ENCODE measurements at places on chromosomes 12 and 14.

DNA sequence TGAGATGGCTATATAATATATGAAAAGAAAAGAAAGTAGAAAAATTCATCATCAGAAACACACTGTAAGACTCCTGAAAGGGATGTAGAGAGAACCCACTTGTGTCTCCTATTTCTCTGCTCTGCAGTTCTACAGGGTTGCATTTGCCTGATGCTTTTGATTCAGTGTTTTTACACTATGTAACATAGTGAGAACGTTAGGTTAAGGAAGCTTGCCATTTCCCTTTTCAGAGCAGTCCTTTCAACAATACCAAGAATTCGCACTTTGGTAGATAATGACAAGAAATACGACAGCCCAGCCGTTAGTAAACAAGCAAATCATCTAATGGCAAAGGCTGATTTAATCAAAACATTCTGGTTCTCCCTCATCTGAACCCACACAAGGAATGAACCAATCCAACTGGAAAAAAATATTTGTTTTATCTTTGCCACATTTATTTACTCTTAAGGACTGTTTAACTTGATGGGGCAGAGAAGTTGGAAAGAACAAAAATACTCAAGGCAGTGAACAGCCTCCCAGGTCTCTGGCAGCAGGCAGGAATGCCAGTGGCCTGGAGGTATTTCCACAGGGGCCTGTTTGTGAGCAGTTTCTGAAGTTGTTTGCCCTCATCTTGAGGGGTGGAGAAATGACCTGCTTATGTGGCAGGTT is 30.8 kb upstream of the SOCS2 start:
- no peak for DNase-seq

DNA sequence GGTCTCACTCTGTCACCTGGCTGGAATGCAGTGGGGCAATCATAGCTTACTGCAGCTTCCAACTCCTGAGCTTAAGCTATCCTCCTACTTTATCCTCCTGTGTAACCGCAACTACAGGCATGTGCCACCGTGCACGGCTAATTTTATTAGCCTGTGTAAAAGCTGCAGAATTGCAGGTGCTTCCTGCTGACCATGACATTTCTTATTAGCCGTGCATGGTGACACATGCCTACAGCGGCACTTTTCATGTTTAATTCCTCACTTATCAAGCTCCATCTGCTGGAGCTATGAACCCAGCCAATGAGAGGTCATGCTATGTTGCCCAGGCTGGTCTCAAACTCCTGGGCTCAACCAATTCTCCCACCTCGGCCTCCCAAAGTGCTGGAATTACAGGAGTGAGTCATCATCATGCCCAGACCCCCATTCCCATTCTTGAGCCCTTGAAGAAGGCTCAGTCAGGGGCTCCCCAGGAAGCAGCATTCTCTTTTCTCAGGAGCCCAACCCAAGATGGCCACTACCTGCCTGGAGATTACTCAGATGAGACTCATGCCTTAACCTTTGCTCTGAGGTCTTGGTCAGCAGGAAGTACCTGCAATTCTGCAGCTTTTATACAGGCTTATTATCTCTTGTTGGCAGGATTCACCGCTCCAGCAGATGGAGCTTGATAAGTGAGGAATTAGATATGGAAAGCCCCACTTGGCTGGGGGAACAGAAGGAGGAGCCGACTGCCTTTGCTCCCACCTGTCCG is 503.2 kb downstream of the MED13L start:
- DNase-seq = no peak

DNA sequence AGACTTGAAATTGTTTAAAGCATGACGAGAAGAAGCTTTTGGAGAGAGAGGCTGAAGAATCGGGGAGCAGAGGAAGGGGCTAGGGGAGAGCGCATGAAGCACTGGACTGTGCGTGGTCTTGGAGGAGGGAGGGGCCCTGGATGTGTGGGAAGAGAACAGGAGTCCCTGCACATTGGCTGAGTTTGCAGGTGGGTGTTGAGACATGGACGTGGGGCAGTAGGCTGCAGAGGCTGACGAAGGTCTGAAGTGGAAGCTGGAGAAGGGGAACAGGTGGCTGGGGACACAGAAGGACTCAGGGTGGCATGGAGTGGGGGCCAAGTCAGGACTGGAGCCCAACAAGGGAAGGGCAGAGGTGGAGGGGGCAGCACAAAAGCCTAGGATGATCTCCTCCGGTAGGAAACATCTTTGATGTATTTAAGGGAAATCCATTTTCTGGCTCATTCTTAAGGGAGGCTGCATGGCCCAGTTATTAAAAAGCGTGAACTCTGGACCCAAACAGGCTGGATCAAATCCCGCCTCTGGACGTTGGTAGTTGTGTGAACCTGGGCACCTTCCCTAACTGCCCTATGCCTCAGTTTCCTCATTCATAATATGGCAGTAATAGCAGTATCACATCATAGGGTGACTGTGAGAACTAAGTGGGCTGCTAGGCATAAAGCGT is 29.0 kb downstream of the ADGRD1 start:
- DNase-seq = no peak

GRCh38 chr14:60206837-60207533 is 41.8 kb upstream of the DHRS7 start:
- DNase-seq = no peak

DNA sequence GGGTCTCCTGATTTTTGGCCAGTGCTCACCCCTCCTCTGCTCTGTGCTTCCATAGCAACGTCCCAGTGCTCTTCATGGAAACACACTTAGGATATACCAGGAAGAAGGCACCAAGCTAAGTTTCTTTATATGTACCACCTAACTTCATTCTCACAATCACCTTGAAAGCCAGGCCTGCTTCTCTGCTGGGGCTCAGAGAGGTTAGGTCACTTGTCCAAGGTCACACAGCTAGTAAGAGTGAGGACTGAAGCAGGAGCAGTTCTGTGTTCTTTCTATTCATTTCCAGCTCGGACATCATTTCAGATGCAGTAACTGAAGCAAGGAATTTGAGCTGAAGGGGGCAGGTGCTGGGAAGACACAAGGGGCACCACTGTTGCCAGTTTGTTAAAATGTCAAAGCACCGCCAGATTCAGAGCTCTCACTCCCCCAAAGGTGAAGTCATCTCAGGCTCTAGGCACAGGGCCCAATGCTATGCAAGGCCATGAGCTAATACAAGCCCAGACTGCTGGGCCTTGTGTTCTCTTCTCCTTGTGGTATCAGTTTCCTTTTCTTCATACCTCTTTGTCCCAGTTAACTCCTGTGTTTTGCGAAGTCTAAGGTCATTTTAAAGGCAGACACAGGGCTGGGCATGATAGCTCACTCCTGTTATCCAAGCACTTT is 19.7 kb upstream of the YY1 start:
- no peak for DNase-seq

- DNase-seq = peak; percentile 32
Observed at GRCh38 chr12:106841510-106842302, 67.2 kb downstream of the RIC8B start.

GRCh38 chr12:110079477-110080400 is 31.4 kb upstream of the C12orf76 start:
- no peak for DNase-seq

DNA sequence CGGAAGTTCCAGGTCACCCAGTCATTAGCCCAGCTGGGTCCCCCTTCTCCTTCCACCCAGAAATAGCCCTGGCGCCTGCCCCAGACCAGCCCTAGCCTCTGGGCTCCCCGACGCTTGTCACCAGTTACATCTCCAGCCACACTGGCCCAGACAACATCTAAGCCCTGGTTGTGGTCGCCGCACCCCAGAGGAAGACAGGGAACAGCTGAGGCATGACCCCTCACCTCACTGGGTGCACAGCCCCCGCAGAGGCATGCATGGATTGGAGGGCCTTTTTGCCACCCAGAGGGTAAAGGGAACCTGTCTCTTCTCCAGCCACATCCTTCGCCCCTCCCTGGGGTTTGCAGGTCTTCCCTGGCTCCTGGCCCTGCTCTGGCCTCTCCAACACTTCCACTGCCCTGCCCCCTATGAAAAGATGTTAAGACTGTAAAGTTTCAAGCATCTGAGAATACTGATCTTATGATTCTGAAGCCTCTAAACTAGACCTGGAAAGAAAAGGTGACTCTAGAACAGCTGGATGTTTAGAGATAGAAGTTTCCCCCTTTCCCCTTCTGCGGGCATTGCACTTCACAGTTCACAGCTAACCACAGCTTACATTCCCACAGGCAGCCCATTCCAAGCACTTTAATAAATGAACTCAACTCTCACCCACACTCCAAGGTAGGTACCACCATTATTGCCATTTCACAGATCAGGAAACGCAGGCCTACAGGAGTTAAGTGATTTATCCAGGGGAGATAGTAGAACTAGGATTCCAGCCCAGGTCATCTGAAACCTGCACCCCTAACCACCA is 14.7 kb downstream of the TMEM119 start:
- no peak for DNase-seq

DNA sequence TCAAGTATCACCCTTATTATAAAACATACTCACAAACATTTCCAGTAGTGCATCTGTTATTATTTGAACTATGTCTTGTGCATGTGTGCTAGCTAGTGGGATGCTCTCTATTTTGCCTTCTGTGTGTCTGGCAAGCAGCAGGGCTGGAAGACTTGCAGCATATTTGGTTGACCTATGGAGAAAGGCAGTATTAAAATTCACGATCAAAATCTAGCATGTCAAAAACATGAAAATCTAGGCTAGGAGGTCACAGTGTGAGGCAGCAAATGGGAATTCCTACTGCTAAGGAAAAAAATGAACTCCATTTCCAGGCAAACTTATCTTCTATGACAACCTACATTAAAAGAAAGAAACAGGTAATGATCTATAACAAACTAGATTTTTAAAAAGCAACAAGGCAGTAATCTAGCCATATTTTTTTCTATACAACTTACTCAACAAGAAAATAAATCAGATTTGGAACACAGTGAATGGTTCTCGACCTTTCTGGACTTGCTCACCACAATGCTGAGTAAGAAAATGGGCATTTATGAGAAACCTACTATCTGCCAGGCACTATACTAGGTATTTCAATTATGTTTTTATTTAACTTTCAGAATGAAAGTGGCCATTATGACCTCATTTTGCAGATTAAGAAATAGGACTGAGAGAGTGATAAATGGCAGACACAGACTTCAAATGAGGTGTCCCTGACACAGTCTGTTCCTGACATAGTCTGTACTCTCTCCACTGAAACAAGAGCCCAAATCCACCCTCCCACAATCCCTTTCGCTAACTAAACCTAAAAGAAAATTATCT is 96.8 kb downstream of the TXNDC16 start:
- DNase-seq = no peak

DNA sequence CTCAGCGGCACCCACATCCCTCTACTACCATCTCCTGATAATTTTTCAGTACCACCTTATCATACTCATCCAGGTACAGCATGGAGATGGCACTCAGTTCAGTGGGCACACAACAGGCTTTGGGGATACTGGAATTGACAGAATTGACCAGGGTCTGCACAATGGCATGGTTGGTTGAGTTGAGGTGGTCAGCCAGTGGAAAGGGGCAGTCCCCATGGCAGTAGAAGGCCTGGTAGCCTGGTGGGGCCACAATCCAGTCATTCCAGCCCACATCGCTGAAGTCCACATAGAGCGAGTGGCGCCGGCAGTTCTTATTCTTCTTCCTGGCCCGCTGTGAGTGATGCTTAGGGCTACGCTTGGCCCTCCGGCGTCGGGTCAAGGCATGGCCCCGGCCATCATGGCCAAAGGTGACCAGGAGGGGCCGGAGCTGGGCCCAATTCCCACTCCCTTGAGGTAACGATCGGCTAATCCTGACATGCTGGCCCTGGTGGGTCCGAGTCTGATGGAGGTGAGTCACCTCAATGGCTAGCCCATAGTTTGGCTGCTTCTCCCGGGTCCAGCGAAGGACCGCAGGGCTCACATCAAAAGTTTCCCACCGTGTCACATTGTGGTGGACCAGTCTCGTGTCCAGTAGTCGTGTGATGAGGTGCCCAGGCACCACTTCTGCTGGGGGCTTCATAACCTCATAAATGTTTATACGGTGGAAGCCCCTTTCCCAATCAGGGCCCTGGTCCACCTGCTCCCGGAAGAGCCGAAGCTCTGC is 6.4 kb downstream of the BMP4 start:
- DNase-seq = no peak

DNA sequence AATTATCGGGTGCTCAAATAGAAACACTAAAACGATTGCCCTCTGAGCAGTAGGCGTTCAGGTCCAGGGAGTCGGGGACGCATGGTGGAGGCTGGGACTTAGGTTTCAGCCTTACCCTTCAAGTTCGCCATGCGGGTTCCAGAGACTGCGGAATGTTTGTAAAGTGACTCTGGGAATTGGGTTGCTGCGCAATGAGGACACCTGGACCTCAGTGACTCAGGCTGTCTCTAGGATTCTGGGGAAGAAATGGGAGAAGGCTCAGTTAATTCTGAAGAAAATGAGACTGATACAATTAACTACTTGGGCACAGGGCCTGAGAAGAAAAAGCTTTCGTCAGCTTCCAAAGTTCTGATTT is 1.1 kb downstream of the LGALS3 start:
- no peak for DNase-seq

DNA sequence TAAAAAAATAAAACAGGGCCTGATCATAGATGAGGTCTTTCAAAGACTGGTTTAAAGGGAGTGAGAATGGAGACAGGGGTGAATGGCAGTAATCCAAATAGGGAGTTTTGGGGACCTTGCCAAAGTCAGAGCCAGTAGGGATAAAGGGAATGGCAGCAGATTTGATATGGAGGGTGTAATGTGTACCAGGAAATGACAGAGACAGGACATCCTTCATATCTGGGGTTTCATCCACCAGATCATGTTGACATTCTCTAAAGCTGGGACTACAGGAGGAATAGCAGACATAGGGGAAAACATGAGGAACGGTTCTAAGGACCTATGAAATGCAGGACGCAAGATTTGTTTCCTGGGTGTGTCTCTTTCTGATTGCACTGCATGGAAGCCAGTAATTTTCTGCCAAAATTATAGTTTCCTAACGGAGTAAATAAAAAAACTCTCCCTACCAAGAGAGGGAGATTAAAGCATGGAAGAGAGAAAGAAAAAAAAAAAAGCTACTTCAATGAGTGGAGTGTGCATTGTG is 169.9 kb downstream of the PRKD1 start:
- DNase-seq = no peak

GRCh38 chr12:26188127-26188526 is 7.2 kb upstream of the SSPN start:
- DNase-seq = no peak

DNA sequence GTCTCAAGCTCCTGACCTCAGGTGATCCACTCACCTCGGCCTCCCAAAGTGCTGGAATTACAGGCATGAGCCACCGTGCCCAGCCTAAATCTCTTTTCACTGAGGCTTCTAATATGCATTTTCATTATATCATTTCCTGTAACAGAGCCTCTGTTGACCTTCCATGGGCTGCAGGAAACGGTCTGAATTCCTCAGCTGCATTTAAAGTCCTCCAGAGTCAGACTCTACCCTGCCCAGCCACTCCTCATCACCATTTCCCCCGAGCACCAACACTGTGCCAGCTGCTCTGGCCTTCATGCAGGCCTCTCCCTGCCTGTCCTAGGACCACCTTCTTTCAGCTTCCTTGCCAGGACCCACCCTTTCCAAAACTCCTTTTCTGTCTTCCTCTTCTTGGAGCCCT is 9.8 kb upstream of the NFKBIA start:
- no peak for DNase-seq

DNA sequence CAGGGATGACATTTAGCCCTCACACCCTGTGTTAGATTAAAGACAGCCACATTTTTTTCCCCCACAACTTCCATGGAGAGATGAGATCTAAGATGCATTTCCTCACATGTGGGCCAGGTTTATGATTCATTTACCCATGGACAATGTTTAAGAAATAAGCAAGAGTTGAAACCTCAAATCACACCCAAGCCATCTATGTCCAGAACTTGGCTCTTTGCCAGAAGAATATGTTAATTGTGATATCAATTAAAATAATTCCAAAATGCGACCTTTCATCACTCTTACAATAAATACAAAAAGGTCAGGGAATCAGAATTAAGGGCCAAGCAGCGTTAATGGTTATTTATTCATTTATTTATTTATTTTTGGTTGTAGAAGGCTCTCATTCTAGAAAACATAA is 1376.9 kb upstream of the TMEM132C start:
- no peak for DNase-seq
